D721Med (cell line): ENCODE measurements at places on chromosomes 3 and 15.

- DNase-seq: no peak
Measured at GRCh38 chr3:59995563-59995962, 945.7 kb upstream of the CFAP20DC start.

GRCh38 chr3:142268426-142268825 lies 43.0 kb upstream of the GK5 start:
- DNase-seq: no peak

- no peak for DNase-seq
Measured at GRCh38 chr3:150062492-150062891, 91.8 kb upstream of the PFN2 start.

- DNase-seq: no peak
Measured at GRCh38 chr15:91214675-91215590, 114.9 kb downstream of the SV2B start.

GRCh38 chr3:54985856-54986255 lies 58.0 kb upstream of the LRTM1 start:
- no peak for DNase-seq

DNA sequence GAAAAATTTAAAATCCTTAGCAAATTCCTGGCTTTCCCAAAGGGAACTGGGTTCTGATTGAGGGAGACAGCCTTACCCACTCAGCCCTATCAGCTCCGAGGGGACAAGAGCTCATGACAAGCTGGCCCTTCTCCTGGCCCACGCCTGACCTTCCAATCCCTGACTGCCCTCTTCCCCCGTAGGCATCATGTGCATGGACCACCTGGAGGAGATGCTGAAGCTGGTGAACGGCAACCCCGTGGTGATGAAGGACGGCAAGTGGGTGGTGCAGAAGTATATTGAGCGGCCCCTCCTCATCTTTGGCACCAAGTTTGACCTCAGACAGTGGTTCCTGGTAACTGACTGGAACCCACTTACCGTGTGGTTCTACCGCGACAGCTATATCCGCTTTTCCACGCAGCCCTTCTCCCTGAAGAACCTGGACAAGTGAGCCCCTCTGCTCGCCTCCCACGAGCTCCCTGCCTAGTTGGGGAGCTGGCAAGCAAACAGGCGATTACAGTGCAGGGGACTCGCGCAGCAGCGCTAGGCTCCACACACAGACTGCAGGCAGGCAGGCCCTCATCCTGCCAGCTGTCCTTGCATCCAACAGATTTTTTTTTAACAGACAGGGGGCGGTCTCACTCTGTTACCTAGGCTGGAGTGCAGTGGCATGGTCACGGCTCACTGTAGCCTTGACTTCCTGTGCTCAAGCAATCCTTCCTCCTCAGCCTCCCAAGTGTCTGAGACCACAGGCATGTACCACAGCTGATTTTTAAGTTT lies 16.8 kb downstream of the RPUSD3 start:
- DNase-seq: no peak

DNA sequence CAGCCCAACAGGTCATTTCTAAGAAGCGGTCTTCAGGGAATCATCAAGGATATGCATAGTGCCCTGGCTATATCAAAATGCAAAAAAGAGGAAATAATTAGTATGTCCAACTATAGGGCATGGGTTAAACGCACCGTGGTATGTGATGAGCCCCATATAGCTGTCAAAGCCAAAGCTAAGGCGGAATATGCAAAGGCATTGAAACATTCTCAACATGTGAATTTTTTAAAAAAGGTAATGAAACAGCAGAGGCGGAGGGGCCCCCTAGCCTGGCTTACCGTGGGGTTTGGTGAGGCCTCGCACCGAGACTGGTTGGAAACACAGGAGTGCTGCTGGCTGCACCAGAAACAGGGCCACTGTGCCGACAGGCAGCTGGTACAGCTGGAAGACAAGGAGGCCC lies 23.2 kb downstream of the PLXND1 start:
- no peak for DNase-seq

GRCh38 chr15:59309405-59309804 lies 63.3 kb downstream of the MYO1E start:
- no peak for DNase-seq

DNA sequence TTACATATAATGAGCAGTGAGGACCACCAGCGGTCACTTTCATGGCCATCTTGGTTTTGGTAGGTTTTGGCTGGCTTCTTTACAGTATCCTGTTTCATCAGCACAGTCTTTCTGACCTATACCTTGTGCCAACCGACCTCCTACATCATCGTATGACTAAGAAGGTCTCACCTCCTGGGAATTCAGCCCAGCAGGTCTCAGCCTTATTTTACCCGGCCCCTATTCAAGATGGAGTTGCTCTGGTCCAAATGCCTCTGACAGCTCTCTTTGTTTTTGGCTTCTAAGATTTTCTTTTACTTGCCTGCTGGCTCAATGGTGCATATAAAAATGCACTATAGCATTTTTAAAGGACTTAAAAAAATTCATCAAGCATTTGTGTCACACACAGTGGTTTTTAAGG lies 3.2 kb upstream of the MME start:
- DNase-seq: no peak
